ENCODE measurements at places on chromosomes 1 and 21. TPM values are rescaled to one million over a fixed set of nuclear protein-coding genes. Genes with fewer than 3 reads are reported as not detected.

Gene MAP3K21
- 44.5 TPM for total RNA-seq

Gene PLA2G2C
- total RNA-seq: 0.04 TPM

Gene GBP7
- not detected for total RNA-seq

Gene FYB2
- not detected for total RNA-seq

Gene ETNK2
- total RNA-seq: 44.3 TPM

Gene EPHA2
- total RNA-seq: 43.3 TPM

Gene CHI3L2
- not detected for total RNA-seq

Gene FTCD
- not detected for total RNA-seq

Gene MCOLN3
- 1.5 TPM for total RNA-seq

Gene TRPM2
- total RNA-seq: 0.42 TPM

Gene EYA3
- total RNA-seq: 26.6 TPM

Gene FASLG
- not detected for total RNA-seq

Gene ADAM30
- total RNA-seq: not detected

Gene SERINC2
- 39.2 TPM for total RNA-seq

Gene SPEN
- total RNA-seq: 32.9 TPM

Gene MTF2
- total RNA-seq: 117 TPM

Gene KIF26B
- total RNA-seq: 1.7 TPM

Gene C1orf94
- 11.8 TPM for total RNA-seq

Gene AIRE
- 0.31 TPM for total RNA-seq

Gene LCE2B
- not detected for total RNA-seq

Gene GCSAML
- not detected for total RNA-seq

Gene NEK2
- 58.3 TPM for total RNA-seq

Gene C1QA
- total RNA-seq: not detected

Gene SVBP
- 65.2 TPM for total RNA-seq

Gene USH2A
- total RNA-seq: 0.37 TPM

Gene RGS18
- total RNA-seq: not detected

Gene LAD1
- total RNA-seq: 4.5 TPM

Gene PPFIA4
- total RNA-seq: 7.4 TPM

Gene PTCH2
- total RNA-seq: 0.18 TPM

Gene KCNA3
- 0.59 TPM for total RNA-seq

Measured in H7 (cell line).